ENCODE measurements at places on chromosomes 13 and 19. TPM values are rescaled to one million over a fixed set of nuclear protein-coding genes. Genes with fewer than 3 reads are reported as not detected.
A peak's percentile ranks its signal among the peaks of the same experiment; 100 is the strongest.

GRCh38 chr13:106475852-106476251 lies 59.6 kb downstream of the EFNB2 start:
- no peak for ATAC-seq

Gene SPRY2
- 25.9 TPM for total RNA-seq

- no peak for ATAC-seq
These were observed 6.4 kb downstream of the PNPLA6 start for GRCh38 chr19:7541828-7542443.

GRCh38 chr19:3270902-3271301 lies 46.4 kb downstream of the CELF5 start:
- ATAC-seq: peak; percentile 12

DNA sequence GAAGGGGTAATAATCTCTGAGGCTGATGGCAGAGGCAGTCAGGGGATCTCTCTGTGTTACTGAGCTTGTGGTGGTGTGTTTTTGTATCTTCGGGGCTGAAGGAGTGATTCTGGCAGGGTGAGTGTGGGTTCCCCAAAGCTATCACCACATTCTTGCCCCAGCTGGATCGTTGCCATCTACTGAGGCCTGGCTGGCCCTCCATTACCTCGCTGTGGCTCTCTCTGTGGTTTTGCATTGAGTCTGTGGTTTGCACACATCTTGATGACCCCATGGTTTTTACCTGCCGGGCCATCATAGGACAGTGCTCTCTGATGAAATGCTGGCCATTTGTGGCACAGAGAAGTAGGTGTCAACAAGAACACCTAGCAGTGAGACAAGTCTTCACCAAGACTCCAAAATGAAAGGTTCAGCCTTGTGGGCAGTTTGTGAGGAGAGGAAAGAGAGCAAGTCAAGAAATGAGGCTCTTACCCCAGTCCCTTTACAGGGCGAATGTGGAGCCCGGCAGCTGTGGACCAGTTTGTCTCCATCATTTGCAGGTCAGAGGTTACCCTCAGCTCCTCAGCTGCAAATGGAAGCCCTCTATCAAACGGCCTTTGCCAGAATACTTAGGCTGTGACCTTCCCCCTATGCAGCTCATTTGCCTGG lies 69.0 kb upstream of the NPAS1 start:
- ATAC-seq: no peak
